ENCODE measurements at places on chromosomes 1 and 21.

- no peak for DNase-seq
Observed at GRCh38 chr1:193183019-193183627, 3.3 kb downstream of the B3GALT2 start.

GRCh38 chr1:94926126-94926914, 590 bp downstream of the CNN3 start:
- DNase-seq, result no peak

DNA sequence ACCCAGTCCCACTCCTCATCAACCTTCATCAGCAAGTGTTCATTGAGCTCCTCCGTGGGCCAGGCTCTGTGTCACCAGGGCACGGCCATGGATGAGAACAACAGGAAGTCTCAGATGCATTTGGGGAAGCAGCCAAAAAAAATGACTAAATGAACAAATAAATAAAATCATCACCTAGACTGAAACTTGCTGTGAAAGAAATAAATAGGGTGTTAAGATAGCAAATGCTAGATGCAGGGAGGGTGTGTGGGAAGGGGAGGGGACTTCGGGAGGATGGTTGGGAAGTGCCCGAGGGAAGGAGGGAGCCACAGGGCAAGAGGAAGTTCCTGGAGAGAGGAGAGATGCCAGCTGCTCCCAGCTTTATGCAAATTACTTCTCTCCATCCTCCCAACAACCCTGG, 696.7 kb downstream of the PTPRU start:
- DNase-seq, result no peak

- no peak for DNase-seq
Observed at GRCh38 chr1:219459351-219460080, 153.4 kb downstream of the ZC3H11B start.

DNA sequence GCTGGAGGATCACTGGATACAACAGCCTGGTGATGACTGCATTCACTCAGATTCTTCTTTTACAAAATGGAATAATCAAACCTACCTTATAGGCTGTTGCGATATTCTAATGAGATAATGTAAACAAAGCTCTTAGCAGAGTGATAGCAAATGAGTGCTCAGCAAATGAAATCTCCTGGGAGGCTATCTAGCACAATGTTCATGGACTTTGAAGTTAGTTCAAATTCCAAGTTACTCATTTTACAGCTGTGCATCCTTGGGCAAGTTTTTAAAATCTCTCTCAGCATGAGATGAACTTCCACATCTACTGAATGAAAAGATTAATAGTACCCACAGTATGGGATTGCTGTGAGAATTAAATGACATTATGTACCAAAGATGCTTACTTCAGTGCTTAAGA, 80.8 kb upstream of the PAPPA2 start:
- no peak for DNase-seq

GRCh38 chr1:41864471-41865040, 54.2 kb downstream of the HIVEP3 start:
- no peak for DNase-seq

- DNase-seq, result no peak
Observed at GRCh38 chr1:156026588-156026987, 5.8 kb upstream of the SSR2 start.

DNA sequence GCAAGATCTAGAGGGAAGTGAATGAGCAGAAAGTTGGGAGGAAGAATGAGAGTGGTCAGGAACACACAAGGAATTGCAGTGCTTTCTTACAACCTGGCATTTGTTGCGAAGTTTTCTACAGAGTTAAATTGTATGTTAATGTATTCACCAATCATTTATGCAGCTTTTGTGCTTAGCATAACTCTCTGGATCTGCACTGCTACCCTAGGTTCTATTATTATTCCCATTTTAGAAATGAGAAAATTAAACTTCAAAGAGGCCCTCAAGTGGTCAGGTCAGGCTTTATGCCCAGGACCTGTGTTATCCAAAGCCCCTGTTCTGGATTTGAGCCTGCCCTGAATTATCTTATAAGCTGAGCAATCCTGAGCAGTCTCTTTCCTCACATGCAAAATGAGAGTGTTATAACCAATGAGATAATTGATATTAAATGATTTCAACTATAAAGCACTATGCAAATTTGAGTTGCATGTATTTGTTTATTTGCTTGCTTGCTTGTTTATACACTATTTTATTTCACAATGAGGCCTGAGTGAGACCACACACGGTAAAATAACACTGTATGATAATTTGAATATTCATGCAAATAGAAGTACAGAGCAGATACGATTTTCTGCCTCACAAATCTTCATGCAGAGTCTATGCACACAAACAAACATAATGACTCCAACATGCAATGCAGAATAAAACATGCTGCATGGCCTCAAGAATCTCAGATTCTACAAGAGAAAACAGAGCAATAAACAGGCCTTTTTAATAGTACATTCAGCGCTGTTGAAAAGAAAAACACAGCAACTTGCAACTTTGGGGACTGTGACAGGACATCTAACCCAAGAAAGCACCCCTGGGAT, 323.0 kb downstream of the PLPP3 start:
- no peak for DNase-seq

DNA sequence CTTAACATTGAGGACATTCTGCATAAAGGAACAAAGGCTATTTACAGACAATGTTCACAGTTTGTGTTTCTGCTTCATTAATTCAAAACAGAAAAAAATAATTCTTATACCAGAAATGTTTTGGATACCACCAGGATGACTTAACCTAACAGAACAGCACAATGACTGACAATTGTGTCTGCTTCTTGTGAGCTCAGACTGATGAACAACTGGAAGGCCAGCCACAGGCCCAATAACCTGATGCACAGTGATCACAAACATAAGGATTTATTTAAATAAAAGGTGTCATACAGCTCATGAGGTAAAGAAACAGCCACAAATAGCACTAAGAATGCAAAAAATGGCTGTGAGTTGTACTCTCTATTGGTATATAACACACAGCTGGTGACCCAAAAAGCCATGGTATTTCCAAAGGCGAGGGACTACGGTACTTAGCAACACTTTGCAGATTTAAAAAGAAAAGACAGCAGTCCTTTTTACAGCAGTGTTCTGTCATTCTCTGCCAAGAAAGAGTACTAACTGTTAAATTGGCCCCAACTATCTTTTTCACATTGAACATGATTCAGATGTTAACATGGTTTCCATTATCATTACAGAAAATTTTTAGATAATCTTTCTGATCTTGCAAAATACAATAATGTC, 32.1 kb upstream of the DDAH1 start:
- DNase-seq, result no peak

- no peak for DNase-seq
Observed at GRCh38 chr1:52623812-52624211, 9.2 kb upstream of the SHISAL2A start.

DNA sequence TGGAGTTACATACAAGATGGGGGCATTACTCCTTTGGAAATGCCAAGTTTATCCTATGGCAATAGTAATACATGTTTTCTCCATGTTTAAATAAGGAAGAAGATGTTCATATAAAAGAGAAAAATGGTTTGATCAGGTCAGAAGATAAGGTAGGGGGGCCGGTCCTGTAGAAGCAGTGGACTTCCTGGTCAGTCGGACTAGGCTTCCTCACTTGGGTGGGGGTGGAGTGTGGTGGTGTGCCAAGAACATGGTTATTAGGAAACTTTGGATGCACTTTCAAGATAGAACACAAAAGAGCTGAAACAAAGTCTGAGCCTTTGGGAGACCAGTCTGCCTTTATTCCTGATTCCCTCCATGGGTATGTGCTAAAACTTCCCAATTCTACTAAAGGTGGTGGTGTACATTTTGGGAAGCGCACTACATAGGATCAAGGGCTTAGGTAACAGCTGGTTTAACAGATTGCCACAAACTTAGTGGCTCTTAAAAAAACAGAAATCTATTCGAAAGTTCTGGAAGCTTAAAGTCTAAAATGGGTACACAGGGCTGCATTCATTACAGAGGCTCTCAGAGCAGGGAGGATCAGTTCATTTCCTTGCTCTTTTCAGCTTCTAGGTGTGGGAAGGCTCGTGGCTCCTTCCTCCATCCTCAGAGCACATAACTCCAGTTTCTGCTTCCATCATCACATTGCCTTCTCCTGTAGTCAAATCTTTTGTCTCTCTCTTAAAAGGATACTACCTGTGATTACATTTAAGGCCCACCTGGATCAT, 64.6 kb downstream of the KDM1A start:
- DNase-seq, result no peak

GRCh38 chr1:109659145-109659544, 3.2 kb downstream of the GSTM4 start:
- no peak for DNase-seq

DNA sequence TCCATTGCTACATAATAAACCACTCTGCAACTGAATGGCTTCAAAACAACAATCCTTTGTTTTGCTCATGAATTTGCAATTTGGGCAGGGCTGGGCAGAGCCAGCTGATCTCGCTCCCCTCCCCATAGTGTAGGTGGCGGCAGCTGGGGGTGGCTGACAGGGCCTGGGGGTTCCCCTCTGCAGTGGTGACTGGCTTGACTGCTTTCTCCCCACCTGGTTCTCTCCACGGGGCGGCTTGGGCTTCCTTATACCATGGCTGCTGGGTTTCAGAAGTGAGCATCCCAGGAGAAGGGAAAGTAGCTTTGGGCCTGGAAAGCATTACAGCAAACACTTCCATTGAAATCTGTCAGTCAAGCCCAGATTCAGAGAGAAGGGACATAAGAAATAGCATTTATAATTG, 129.7 kb upstream of the ZBTB40 start:
- DNase-seq, result no peak

DNA sequence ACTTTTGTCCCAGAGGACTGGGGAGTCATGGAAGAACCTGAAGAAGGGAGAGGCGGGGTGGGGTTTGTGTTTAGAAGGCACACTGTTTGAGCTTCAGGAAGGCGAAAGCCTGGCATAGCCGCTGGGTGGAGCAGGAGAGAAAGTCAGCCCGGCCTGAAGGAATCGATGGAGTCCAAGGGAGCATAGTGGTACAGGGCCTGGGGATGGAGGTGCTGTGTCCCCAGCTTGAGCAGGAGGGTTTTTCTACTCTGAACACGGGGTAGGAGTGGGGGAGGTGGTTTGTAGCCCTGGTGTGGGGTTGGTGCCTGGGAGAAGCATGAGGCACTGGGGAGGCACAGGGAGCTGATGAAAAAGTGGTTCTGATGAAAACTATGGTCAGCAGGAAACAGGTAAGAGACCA, 4.7 kb upstream of the CCDC24 start:
- DNase-seq, result no peak

DNA sequence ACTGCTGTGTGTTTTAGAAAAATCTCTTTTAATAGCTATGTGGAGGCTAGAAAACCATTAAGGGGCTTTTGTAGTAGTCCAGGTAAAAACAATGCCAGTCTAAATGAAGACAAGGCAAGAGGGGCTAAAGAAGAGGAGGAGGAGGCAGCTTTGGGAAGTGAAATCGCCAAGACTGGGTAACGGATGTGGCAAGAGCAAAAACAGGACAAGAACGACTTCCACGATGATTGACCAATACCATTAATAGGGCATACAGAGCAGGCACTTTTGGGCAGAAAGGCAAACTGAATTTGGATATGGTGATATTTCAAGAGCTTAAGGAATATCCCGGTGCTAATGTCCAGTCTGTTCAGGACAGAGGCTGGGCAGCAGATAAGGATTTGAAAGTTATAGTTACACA, 22.0 kb downstream of the COA6 start:
- no peak for DNase-seq

DNA sequence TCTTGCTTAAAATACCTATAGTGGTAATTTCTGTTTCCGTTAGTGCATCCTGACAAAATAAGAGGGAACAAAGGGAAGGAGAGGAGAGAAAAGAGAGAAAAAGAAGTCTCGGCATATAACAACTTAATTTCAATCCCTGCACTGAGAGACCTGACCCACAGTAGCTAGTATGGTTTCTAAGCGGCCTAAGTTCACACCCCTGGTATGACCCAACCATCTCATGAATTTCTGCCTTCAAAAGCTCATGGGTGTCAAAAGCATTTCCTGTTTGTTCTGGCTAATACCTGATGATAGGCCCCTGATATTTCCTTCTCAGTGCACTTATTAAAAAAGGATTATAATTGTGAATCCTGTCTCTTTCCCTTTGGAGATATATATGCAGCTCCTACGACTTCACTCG, 32.1 kb upstream of the RGS1 start:
- no peak for DNase-seq

DNA sequence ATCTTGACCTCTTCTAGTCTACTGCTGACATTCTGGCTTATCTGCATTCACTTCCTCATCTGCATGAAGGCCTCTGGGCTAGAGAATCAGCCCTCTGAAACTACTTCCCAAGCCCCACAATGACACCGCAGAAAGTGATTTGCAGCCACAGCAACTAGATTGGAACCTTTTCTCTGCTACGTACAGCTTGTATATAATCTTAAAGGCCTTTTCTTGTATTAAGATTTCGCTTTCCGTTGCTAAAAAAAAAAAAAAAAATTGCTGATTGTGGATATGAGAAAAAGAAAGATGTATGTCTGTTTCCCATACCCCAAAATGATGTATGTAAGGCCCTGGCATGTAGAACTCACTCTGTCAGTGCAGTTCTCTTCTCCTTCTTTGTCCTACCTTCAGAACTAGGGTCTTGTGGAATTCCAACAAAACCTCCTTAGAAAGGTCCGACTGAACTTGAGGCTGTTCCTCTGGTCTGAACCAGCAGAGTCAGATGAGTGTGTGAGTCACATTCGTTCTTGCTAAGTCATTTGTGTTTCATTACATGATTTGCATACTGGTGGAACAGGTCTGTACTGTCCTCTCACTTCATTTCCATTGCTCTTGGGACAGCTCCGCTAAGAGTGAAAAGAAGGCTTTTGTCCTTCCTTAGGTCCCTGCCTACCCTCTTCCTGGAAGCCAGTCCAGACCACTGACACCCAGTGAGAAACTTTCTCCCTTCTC, 62.7 kb downstream of the PLPP3 start:
- DNase-seq, result no peak

GRCh38 chr1:213327017-213327667, 276.1 kb downstream of the RPS6KC1 start:
- DNase-seq, result no peak

GRCh38 chr1:6268415-6268814, 7.5 kb upstream of the GPR153 start:
- no peak for DNase-seq

DNA sequence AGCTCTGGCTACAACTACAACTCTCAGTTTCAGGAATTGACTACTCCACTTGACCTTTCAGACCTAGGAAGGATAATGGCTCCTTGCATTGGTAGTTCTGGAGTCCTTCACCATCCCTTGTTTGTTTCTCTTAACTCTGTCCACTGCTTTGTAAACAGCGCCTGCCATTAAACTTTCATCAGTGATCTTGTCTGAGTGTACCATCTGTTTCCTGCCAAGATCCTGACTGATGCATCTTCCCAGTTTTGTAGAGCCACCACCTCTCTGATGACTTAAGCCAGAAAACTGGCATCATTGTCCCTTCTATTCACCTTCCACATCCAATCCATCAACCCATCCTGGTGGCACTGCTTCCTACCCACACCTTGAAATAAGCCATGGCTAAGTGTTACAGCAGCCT, 15.2 kb downstream of the MAP10 start:
- DNase-seq, result no peak

- DNase-seq, result no peak
Observed at GRCh38 chr1:156160000-156160742, 6.8 kb downstream of the SEMA4A start.

GRCh38 chr1:162908236-162908635, 47.3 kb upstream of the CCDC190 start:
- DNase-seq, result no peak

All from stimulated activated CD8-positive, alpha-beta memory T cell treated with anti-CD3 and anti-CD28 coated beads, Interleukin-7, amount 100 ng/mL, for 1 hour (primary cell).